Activated T-helper 1 cell treated with Interleukin-2 at 50 U/mL for 16 hours (primary cell): ENCODE measurements at places on chromosomes 4 and X.

GRCh38 chrX:146934256-146934655 lies 119.7 kb upstream of the CXorf51A start:
- DNase-seq = no peak

DNA sequence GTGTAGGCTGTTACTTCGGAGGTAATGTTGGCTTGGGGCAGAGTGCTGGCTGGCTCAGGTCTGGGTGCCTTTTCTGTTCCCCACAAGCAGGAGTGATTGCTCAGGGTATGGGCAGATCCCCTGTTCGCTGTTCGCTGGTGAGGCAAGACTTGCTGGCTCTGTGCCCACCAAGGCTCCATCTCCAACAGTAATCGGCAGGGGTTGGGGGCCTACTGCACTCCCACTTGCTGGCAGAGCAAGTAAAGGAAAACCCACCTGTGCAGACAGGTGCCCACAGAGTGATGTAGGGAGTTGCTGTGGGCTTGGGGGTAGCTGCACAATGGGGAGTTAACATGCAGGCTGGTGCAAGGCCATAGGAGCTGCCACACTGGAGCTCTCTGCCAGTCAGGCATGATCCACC lies 8.0 kb upstream of the TMSB15C start:
- DNase-seq = no peak

- DNase-seq = no peak
Measured at GRCh38 chr4:139596034-139596683, 40.1 kb upstream of the SETD7 start.

DNA sequence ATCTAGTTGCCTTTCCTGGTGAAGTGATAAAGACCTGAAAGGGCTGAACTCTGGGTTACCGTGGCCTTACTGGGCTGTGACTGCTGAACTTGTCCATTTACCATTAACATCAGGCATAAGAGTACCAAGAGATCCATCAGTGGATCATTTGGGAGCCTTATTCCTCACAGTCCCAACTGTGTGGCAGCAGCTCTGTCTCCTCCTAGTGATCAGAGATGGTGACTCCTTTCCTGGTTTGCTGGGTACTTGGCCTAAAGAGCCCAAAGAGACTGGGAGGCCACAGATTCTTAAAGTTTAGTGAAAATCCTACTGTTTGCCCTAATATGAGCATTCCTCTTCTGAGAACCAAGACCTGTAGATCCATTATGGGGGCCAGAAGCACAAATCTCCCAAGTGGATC lies 56.3 kb upstream of the ATP6AP2 start:
- DNase-seq = no peak

DNA sequence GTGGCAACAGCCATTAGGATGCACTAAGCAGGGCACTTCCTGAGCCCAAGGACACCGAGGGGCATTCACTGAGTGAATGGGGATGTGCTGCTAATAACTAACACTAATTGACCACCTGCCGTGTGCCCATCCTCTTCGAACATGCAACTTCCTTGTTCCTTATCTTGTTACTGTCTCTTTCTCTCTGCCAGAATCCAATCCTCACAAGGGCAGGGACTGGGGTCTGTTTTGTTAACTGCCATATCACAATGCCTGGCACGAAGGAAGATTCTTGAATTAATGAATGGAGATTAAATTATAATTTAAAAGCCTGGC lies 1.3 kb downstream of the ERAS start:
- DNase-seq = no peak
